ENCODE measurements at places on chromosomes 13 and 19. TPM values are rescaled to one million over a fixed set of nuclear protein-coding genes. Genes with fewer than 3 reads are reported as not detected.

Gene PSG2
- total RNA-seq, result not detected

DNA sequence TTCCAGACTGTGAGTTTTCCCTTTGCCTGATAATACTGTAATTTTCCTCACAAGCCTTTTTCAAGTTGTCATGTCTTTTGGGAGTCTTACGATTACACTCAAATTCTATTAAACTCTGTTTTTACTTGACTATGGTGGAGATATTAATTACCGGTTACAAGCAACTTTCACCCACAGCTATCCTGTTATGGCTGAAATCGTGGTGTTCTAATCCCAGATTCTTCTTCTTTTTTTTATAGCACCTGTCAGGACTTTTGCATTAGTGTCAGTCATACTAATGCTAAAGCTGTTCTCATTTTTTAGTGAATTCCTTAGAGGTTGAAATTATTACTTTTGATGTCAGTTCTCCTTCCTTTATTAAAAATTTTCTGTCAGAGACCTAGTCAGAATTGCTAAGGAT lies 187.8 kb upstream of the CSNK1A1L start:
- no peak for DNase-seq
- no peaks in the 10 kb centered on the region for H3K27me3 ChIP-seq
- no peaks in the 10 kb centered on the region for H3K4me1 ChIP-seq

GRCh38 chr13:46053162-46054012 lies 841 bp upstream of the ZC3H13 start:
- H3K4me3 ChIP-seq, result peak overlapping the region; percentile 82
- H3K27ac ChIP-seq, result peak overlapping the region; percentile 16
- DNase-seq, result no peak
- H3K27me3 ChIP-seq, result no peaks in the 10 kb centered on the region
- H3K4me1 ChIP-seq, result peaks cover 26% of the 10 kb centered on the region

DNA sequence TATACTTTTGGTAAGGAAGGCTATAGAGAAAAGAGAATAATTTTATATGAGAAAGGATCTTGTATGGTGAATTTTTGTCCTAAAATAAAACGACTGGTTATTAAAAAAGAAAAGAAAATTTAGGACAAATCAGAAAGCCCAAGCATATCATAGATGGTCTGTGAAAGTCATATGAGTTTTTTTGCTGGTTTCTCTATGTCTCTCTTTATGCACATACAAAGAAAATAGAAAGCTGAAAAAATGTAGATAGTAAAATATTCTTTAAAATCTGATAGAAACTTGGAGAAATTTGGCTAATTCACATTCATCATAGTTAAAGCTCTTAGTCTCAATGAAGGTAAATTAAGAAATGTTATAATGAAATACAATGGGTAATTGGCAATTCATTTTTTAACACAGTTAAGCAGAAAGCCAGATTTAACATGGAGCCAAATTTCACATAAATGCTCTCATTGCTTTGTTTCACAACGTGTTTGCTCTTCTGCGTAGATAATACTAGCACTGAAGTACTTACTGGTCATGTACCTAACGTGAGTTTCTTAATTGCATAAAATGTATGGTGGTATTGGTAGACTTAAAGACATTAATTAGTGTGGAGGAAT lies 621.5 kb upstream of the ATXN8OS start:
- H3K4me3 ChIP-seq, result no peak overlapping the region
- DNase-seq, result no peak
- no peaks in the 10 kb centered on the region for H3K36me3 ChIP-seq
- H3K4me1 ChIP-seq, result no peaks in the 10 kb centered on the region
- H3K27ac ChIP-seq, result no peak overlapping the region

DNA sequence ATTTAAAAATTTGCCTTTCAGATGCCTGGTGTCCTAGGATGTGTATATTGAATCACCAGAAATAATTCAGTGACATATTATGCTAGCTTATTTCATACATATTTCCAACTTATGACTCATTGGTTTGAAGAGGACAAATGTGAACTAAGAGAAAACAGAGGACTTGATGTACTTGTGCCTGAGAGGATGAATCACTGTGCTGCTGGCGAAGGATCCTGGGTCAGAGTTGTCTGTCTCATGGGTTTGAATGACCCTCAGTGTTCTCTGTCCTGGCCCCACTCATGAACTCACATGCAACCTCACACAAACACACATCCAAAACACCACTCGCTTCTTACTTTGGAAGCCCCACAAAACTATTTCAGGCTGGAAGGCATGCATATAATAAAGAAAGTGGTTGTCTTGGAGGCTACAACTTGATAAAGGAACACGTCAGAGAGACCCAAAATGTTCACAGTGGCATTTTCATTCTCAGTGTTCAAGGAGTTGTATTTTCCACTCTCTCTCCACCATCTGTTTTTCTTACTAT lies 129.0 kb upstream of the SPRY2 start:
- H3K27ac ChIP-seq, result no peak overlapping the region
- no peaks in the 10 kb centered on the region for H3K36me3 ChIP-seq
- no peak overlapping the region for H3K4me3 ChIP-seq
- peaks cover 10% of the 10 kb centered on the region for H3K4me1 ChIP-seq

- peaks cover 44% of the 10 kb centered on the region for H3K4me1 ChIP-seq
- H3K27ac ChIP-seq, result peak overlapping the region; percentile 69
- DNase-seq, result no peak
These were observed 5.3 kb downstream of the GRAMD1A start for GRCh38 chr19:35005256-35005977.

DNA sequence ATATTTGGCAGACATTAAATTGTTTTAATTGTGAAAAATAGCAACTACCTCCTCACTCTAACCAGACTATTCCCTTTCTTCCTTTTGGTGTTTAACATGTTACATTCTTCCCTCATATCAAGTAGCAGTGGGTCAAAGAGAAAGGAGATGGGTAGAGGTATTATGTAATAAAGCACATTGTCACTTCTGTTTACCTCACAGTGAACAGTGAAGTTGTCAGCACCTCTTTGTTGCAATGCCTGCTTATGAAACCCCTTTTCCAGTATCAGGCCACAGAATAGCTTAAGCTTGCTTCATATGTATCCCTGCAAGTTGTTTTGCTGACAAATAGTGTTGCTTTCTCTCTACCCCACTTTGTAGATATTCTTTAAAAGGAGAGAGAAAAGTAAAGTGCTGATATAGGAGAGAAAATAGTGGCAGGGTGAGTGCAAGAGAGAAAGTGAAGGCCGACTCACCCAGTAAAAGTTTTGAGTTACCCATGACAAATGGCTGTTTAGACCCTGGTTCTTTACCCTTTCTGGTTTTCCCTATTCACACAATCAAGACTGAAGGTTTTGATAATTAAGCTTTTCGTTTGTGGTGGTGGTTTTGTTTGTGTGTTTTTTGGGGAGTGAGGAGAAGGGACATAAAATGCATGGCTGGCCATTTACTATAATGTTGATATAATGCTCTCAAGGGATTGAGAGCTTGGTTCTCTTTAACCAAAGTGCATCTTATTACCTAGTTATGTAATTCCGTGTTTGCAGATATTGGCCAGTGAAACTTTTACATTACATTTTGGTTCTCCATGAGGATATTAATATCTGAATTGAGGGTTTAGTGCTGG lies 3.7 kb downstream of the ITM2B start:
- H3K27ac ChIP-seq, result no peak overlapping the region
- no peaks in the 10 kb centered on the region for H3K36me3 ChIP-seq
- peaks cover 28% of the 10 kb centered on the region for H3K4me1 ChIP-seq

- DNase-seq, result no peak
- H3K27ac ChIP-seq, result no peak overlapping the region
- no peaks in the 10 kb centered on the region for H3K27me3 ChIP-seq
- H3K4me1 ChIP-seq, result no peaks in the 10 kb centered on the region
- no peak overlapping the region for H3K4me3 ChIP-seq
These were observed 64.8 kb downstream of the DHRS12 start for GRCh38 chr13:51739027-51739764.

Measured in PC-9 (cell line).